ENCODE measurements at places on chromosomes 6 and 20.

DNA sequence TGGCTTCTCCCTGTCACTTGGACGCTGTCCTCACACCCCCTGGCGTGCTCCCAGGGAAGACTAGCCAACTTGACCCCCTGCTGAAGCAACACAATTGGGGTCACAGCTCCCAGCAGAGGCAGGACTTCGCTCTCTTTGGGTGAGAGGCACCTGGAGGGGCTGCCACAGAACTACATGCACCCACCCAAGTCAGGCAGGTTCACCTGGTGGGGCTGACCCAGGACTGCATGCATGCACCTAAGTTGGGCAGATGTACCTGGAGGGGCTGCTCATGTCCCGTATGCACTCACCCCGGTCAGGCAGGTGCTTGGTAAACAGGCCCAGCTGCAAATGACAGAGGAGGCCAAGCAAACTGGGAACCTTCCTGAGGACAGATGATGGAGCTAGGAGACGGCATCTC is 154.3 kb upstream of the RPS6KA2 start:
- no peak for DNase-seq

DNA sequence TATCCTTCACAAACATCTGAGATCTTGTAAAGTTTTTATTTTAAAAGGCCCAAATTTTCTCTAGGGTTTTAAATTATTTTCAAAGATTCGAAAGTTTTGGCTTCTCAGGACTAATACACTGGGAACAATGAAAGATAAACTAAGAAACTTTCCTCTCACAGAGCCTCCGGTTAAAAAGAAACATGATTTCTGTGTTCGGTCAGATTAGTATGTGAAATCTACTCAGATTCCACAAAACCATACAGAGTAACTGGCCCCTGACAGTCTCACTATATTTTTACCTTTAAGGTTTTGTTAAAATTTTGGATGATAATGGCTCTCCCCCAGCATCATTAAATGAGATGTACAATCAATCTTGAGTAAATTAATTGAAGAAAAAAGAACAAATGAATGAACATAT is 471.0 kb downstream of the COL12A1 start:
- peak; percentile 14 for DNase-seq

DNA sequence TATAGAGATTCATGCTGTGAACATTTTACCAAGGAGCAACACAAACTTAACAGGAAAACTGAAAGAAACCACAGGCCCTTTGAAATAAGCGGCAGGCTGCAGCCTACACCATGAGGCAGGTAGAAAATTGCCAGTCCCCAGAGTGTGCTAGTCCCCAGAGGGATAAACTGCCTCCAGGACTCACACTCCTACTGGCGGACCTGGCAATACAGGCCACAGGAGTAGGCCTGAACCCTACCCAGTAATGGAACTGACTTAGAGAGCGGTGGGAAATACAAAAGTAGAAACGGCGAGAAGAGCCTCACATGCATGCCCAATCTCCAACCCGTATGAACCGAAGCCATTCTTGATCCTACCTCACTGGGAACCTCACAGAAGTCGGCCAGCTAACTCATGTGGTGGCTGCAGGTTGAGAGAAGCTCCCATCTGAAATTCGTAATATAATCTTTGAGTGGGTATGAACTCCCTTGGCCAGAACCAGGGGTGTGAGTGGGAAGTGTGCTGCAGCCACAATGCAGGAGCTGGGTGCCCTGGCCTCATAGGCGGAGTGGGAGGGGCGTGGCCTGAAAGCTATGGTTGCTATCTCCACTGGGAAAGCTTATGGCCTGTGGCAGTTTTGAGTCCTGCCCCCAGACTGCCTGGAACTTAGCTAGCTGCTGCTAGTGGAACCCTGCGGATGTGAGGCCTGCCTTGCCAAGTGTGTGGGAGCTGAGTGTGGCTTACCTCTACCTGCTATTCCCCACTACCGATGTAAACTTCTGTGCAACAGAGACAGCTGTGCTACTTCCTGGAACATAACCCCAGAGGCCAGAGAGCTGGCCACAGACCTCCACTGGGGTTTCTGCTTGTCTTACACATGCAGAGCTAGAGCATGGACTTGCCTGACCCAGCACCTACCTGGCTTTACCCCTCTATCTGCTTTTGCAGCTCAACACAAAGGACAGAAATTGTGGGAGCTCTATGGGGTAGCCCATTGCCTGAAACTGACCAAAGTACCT is 146.5 kb upstream of the COL21A1 start:
- no peak for DNase-seq

DNA sequence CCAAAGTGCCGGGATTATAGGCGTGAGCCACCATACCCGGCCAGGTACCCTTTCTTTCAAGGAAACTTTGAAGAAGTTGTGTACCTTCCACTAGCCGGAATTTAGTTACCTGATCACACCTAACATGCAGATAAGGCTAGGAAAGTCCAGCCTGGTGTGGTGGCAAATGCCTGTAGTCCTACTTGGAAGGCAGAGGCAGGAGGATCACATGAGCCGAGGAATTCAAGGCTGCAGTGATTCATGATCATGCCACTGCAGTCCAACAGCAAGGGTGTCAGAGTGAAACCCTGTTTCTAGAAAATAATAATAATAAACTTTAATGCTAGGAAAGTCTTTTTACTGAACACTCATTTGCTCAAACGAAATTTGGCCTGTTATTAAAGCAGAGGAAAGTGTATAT is 21.0 kb downstream of the NFYA start:
- DNase-seq: no peak

GRCh38 chr6:46735720-46736031 is 501 bp upstream of the PLA2G7 start:
- DNase-seq: no peak

- DNase-seq: no peak
Measured at GRCh38 chr6:6927521-6928361, 180.0 kb upstream of the RREB1 start.

DNA sequence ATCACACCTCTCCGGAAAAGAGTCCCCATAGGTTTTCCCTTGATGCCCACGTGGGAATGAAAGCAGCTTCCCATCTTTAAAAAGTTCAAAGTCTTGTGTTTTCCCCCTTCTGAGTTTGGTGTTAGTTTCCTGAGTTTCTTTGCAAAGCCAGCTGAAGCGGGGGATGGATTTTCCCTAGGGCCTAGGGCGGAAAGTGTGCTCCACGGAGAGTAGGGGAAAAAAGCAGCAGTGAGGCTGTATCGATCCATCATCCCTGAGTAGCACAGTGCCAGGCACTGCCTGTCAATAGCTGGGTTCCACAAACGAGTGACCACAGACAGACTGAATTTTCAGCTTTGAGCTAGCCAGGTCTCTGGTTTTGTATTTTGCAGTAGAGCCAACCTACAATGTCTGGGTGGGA is 1.3 kb downstream of the DAAM2 start:
- DNase-seq: no peak

GRCh38 chr6:150685860-150686259 is 86.2 kb downstream of the PLEKHG1 start:
- DNase-seq: no peak

- DNase-seq: no peak
Measured at GRCh38 chr20:57465943-57466342, 59.0 kb downstream of the CTCFL start.
